ENCODE measurements at places on chromosomes 1 and 21.

- DNase-seq: peak; percentile 76
Measured at GRCh38 chr1:92749024-92749634, 35.8 kb downstream of the EVI5 start.

GRCh38 chr1:227903614-227904501, 43.9 kb downstream of the WNT9A start:
- DNase-seq: no peak

DNA sequence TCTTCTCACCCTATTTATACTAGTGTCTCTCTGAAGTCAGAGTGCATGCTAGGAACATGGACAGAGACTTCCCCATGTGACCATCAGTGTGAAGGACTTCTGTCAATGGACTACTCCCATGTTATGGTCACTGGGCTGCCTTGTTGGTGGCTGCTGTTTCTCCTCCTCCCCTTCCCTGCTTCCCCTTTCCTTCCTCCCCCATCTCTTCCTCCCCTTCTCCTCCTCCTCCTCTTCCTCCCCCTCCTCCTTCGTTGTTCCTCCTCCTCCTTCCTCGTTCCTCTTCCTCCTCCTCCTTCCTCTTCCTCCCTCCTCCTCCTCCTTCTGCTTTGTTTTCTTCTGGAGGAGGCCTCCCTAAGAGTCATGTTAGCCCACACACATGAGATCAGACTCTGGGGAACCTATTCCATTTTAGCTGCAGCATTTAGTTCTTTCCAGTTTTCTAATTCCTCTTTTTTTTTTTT, 35.8 kb downstream of the IER5 start:
- DNase-seq: no peak

- peak; percentile 88 for DNase-seq
Measured at GRCh38 chr1:114346480-114347029, 164.4 kb downstream of the TRIM33 start.

GRCh38 chr1:203163891-203164635, 11.6 kb downstream of the MYBPH start:
- DNase-seq: no peak

GRCh38 chr1:228652116-228652515, 83.2 kb upstream of the RHOU start:
- DNase-seq: no peak

DNA sequence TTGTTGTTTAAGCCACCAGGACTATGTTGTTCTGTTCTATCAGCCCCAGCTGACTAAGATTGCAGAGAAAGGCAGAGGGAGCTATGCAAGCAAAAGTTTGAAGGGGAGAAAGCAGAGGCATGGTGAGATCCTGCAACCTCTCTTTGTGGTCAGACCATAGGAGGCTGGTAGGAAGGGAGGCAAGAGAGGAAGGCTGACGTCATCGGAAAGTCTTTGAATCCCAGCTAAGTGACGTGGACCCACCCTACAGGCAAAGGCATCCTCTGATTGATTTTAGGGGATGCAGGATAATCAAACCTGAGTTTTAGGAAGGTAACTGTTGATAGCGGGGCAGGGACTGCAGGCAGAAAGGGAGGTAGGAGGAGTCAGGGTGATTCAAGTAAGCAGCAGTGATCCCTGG, 23.3 kb upstream of the TNNI1 start:
- no peak for DNase-seq

GRCh38 chr1:11407301-11407994, 71.5 kb upstream of the DISP3 start:
- no peak for DNase-seq

- no peak for DNase-seq
Measured at GRCh38 chr21:37455504-37455911, 88.9 kb downstream of the DYRK1A start.

DNA sequence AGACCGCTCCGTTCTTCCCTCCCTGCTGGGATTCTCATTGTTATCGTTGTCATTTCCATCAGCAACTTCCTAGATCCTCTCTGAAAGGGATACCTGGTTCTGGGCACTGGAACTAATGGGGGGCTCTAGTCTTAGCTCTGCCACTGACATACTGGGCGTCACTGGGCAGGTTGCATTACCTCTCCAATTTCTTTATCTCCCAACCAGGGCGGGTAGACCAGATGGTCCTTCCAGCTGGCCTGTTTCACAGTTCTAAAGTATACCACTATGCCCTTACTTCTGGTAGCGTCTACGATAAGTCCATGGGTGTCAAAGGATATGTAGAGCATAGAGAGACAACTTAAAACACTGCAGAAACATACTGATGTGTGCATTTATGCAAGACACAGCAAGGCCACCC, 1.4 kb downstream of the GPR37L1 start:
- DNase-seq: no peak

- peak; percentile 28 for DNase-seq
Measured at GRCh38 chr1:29033829-29034466, 89.8 kb downstream of the TMEM200B start.

- no peak for DNase-seq
Measured at GRCh38 chr1:160346463-160346862, 3.3 kb downstream of the NCSTN start.

GRCh38 chr1:45573231-45573804, 10.5 kb upstream of the NASP start:
- DNase-seq: no peak

GRCh38 chr1:51578383-51579109, 38.3 kb upstream of the OSBPL9 start:
- no peak for DNase-seq

- DNase-seq: peak; percentile 92
Measured at GRCh38 chr1:40877698-40878097, 15.5 kb upstream of the CITED4 start.

GRCh38 chr1:22709891-22710700, 543 bp upstream of the EPHB2 start:
- DNase-seq: peak; percentile 69

GRCh38 chr1:207825719-207826556, 74.1 kb downstream of the CD46 start:
- peak; percentile 95 for DNase-seq

DNA sequence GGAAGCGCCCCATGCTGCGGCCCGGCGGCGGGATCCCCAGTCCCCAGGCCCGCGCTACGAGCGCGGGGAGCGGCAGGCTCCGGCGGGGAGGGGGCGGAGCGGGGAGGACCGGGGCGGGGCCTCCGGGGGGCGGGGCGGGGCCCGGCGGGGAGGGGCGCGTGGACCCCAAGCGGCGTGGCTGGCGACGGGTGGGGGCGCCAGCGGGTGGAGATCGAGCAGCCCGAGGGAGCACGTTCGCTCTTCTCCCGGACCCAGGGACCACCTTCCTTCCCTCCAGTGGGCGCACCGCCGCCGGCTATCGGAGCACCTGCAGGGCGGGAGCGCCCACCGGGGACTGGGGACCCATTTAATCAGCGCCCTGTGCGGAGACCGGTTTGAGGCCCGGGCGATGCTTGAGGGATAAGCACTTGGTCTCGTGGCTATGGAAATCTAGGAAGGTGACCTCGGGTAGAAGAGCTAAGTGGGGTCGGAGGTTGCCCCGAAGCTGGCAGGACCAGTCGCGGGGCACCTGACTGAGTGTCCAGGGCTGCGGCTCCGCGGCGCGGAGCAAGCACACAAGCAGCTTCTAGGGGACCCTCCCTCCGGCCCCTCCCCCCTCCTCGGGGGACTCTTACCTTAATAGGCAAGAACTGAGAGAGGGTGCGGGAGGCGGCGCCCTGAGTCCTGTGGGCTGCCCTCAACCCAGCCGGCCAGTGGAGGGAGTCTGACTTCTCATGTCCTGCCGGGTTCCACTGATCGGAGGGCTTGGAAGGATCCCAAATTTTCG, at the start of gene TSPAN2:
Gene TSPAN2 (minus strand): TSS at position 84 of the 766 bp plus-strand sequence. CDS start 71 bp downstream, at position 13.
- DNase-seq: no peak

DNA sequence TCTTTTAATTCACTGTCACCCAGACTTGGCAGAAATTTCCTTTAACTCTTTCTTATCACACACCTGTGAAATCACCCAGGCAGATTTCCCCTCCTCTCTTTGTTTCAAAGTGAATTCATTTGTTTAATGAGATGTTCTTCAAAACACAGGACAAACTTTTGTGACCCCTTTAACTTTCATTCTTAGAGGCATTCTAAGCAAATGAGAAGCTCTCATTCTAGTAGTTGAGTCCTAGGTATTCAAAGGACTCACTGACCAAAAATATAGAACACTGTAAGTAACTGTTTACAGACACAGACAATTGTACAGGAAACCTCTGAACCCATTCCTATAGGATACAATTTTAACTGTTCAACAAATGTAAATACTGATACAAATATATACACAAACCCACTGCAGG, 16.9 kb downstream of the LRRC8C start:
- no peak for DNase-seq
